Activated CD4-positive, alpha-beta memory T cell treated with anti-CD3 and anti-CD28 coated beads, Interleukin-2, amount 10 ng/mL, durations not matched to agents 7 days and 5 days (primary cell): ENCODE measurements at places on chromosomes 3 and 15. TPM values are rescaled to one million over a fixed set of nuclear protein-coding genes. Genes with fewer than 3 reads are reported as not detected.

AGTR1 gene
- not detected for total RNA-seq

DNA sequence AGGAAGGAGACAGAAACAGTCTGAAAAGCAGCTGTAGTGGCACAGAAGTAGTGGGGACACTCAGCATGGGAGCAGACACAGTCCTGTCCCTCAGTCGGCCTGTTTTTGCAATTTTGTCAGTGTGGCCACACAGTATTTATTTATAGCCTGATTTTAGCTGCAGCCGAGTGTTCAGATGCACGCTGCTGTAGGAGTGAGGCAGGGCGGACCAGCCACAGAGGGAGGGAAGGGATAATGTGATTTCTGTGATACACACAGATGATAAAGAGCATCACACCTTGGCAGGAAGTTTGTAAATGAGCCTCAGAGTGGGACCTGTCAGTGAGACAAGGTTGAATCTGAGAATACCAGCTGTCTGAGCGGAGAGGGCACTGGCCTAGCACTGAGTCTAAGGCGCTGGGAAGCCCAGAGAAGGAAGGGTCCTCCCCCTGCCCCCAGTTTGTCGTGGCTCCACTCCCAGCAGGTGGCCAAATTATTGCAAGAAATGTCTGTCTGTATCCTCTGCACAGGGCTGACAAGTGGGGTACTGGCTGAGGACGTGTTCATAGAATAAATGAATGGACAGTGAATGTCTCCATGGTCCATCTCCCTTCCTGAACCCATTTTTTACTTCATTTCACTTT, 3.8 kb downstream of the PSTPIP1 start:
- H3K27ac ChIP-seq: peak overlapping the region; percentile 98
- no peaks in the 10 kb centered on the region for H3K27me3 ChIP-seq
- H3K36me3 ChIP-seq: peaks cover 68% of the 10 kb centered on the region
- peaks cover 80% of the 10 kb centered on the region for H3K4me1 ChIP-seq

GRCh38 chr3:90015688-90016356, 908.4 kb downstream of the EPHA3 start:
- no peaks in the 10 kb centered on the region for H3K36me3 ChIP-seq
- no peak overlapping the region for H3K27ac ChIP-seq
- no peak overlapping the region for H3K4me3 ChIP-seq
- no peaks in the 10 kb centered on the region for H3K27me3 ChIP-seq
- no peaks in the 10 kb centered on the region for H3K4me1 ChIP-seq

ETFA gene
- total RNA-seq: 112 TPM

GRCh38 chr3:11238880-11239279, 33.3 kb upstream of the ATG7 start:
- H3K4me1 ChIP-seq: peaks cover 30% of the 10 kb centered on the region
- peak overlapping the region; percentile 74 for H3K27ac ChIP-seq
- H3K36me3 ChIP-seq: peaks cover 13% of the 10 kb centered on the region
- DNase-seq: no peak

GRCh38 chr3:17949101-17949500, 206.7 kb upstream of the TBC1D5 start:
- H3K27me3 ChIP-seq: peaks cover 30% of the 10 kb centered on the region
- DNase-seq: no peak

DNA sequence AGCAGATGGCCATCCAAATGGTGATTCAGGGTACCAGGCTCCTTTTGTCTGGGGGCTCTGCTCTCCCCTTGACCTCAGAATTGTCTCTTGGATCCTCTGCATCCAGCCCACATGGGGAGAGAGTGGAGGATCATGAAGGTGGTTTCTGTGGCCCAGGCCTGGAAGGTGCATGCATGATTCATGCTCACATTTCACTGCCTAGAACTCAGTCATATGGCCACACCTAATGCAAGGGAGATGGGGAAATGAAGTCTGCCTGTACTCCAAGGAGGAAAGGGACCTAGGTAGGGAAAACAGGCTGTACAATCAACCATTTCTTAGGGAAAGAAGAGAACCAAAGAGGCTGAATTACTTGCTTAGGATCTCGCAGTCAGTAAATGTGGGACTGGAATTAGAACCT, 15.1 kb downstream of the HRG start:
- no peaks in the 10 kb centered on the region for H3K4me1 ChIP-seq
- H3K36me3 ChIP-seq: no peaks in the 10 kb centered on the region
- peaks cover 52% of the 10 kb centered on the region for H3K27me3 ChIP-seq
- no peak overlapping the region for H3K4me3 ChIP-seq

DNA sequence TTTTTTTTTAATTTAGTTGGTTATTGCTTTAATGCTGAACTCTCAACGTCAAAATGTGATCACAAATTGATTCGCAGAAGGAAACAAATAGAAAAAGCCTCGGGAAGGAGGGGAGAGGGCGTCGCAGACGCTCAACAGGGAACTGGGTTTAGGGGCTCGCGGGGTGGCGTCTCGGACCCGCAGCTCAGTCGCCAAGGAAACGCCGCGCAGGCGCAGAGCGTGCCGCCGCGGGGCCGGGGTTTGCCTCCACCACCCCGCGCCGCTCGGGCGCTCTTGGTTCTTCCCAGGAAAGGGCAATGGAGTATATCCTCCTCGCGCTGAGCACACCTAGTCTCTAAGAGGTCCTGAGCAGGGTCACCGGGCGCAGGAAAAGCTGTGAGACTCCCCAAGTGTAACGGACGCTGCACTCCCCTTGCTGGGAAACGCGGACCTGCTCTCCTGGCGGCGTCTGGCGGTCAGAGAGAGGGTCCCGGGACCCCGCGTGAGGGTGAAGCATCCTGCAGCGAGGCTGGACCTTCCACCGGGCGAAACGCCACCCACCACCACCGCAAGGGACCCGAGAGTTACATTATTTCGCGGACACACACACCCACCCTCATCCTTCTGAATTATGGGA, 753 bp downstream of the PLCH1 start:
- H3K27ac ChIP-seq: no peak overlapping the region
- peak overlapping the region; percentile 73 for H3K4me3 ChIP-seq
- peaks cover 20% of the 10 kb centered on the region for H3K4me1 ChIP-seq
- no peaks in the 10 kb centered on the region for H3K36me3 ChIP-seq
- DNase-seq: peak; percentile 38

GRCh38 chr3:160665784-160666526, 11.0 kb upstream of the ARL14 start:
- H3K27me3 ChIP-seq: peaks cover 2% of the 10 kb centered on the region
- H3K36me3 ChIP-seq: no peaks in the 10 kb centered on the region
- peak overlapping the region; percentile 59 for H3K27ac ChIP-seq
- H3K4me1 ChIP-seq: peaks cover 10% of the 10 kb centered on the region

PCOLCE2 gene
- total RNA-seq: not detected

- no peak for DNase-seq
- no peak overlapping the region for H3K27ac ChIP-seq
- no peaks in the 10 kb centered on the region for H3K36me3 ChIP-seq
- H3K27me3 ChIP-seq: peaks cover 11% of the 10 kb centered on the region
- no peak overlapping the region for H3K4me3 ChIP-seq
These were observed 76.6 kb upstream of the PIAS1 start for GRCh38 chr15:67977414-67978089.

DNA sequence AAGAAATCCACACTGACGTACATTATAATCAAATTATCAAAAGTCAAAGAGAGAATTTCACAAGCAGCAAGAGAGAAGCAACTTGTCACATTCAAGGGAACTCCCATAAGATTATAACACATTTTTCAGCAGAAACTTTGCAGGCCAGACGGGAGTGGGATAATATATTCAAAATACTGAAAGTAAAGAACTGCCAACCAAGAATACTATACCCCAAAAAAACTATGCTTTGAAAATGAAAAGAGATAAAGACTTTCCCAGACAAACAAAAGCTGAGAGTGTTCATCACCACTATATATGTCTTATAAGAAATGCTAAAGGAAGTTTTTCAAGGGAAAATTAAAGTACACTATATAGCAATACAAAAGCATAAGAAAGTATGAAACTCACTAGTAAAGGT, 91.5 kb upstream of the PPP2R3A start:
- H3K36me3 ChIP-seq: no peaks in the 10 kb centered on the region
- no peak for DNase-seq
- H3K4me1 ChIP-seq: no peaks in the 10 kb centered on the region
- no peak overlapping the region for H3K4me3 ChIP-seq

DNA sequence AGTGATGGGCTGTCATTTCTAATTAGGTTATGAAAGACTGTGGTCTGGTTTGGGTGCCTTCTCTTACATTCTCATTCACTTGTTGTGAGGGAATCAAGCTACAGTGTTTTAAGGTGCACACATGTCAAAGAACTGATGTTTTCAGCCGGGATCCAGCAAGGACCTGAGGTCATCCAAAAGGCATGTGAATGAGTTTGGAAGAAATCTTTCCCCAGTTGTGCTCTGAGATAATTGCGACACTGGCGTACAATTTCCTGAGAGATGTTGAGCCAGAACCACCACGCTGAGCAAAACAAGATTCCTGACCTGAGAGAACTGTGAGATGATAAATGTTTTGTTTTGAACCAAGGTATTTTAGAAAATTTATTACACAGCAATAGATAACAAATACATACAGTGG, 295.3 kb upstream of the SLITRK3 start:
- H3K4me1 ChIP-seq: no peaks in the 10 kb centered on the region
- no peak overlapping the region for H3K4me3 ChIP-seq
- H3K36me3 ChIP-seq: no peaks in the 10 kb centered on the region

- peaks cover 6% of the 10 kb centered on the region for H3K4me1 ChIP-seq
- no peak overlapping the region for H3K27ac ChIP-seq
- H3K4me3 ChIP-seq: no peak overlapping the region
- H3K27me3 ChIP-seq: no peaks in the 10 kb centered on the region
These were observed 102.9 kb downstream of the SHQ1 start for GRCh38 chr3:72745146-72745999.

DNA sequence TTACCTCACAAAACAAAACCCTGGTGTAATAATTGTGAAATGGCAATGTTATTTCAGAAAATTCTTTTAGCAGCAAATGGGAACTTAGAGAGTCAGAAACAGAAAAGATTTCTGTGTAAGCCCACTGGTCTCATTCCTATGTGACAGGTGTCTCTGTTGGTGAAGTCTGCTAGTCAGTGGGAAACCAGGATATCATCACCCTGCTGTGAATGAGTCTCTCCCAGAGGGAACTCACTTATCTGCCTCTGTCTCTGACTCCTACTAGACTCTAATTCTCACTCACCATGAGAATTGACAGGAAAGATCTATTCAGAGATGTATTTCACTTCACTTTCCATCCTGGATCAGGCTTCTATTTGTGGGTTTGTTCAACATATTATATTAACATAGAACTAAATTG, 266.0 kb downstream of the EPHA3 start:
- H3K36me3 ChIP-seq: no peaks in the 10 kb centered on the region
- no peak overlapping the region for H3K4me3 ChIP-seq
- DNase-seq: no peak
- H3K27me3 ChIP-seq: no peaks in the 10 kb centered on the region
